Fibroblast of villous mesenchyme (primary cell): ENCODE measurements at places on chromosomes 7 and 10. TPM values are rescaled to one million over a fixed set of nuclear protein-coding genes. Genes with fewer than 3 reads are reported as not detected.

The ZNF727 gene
- total RNA-seq, result not detected in 2 replicates

The HOXA10 gene
- total RNA-seq, result 39.0 and 47.1 TPM in 2 replicates

The EGFR gene
- 92.8 and 98.9 TPM in 2 replicates for total RNA-seq

The NUTM2E gene
- total RNA-seq, result under 0.01 TPM in 1 of 2 replicates, not detected in the other

The CLDN3 gene
- not detected in 2 replicates for total RNA-seq

The TMEM213 gene
- not detected in 2 replicates for total RNA-seq

The TMEM236 gene
- under 0.01 TPM in 2 replicates for total RNA-seq

The TRPV5 gene
- not detected in 2 replicates for total RNA-seq

The RPEL1 gene
- 0.32 and 0.43 TPM in 2 replicates for total RNA-seq

The GBX1 gene
- not detected in 2 replicates for total RNA-seq

The ASZ1 gene
- under 0.01 TPM in 2 replicates for total RNA-seq

The LGI1 gene
- total RNA-seq, result not detected in 2 replicates
